ENCODE measurements at places on chromosomes 1 and 21.

GRCh38 chr1:69967245-69967766 is 238.1 kb downstream of the LRRC40 start:
- no peak for DNase-seq

GRCh38 chr1:104780470-104781078 is 1030.9 kb downstream of the AMY1C start:
- DNase-seq: peak; percentile 56

DNA sequence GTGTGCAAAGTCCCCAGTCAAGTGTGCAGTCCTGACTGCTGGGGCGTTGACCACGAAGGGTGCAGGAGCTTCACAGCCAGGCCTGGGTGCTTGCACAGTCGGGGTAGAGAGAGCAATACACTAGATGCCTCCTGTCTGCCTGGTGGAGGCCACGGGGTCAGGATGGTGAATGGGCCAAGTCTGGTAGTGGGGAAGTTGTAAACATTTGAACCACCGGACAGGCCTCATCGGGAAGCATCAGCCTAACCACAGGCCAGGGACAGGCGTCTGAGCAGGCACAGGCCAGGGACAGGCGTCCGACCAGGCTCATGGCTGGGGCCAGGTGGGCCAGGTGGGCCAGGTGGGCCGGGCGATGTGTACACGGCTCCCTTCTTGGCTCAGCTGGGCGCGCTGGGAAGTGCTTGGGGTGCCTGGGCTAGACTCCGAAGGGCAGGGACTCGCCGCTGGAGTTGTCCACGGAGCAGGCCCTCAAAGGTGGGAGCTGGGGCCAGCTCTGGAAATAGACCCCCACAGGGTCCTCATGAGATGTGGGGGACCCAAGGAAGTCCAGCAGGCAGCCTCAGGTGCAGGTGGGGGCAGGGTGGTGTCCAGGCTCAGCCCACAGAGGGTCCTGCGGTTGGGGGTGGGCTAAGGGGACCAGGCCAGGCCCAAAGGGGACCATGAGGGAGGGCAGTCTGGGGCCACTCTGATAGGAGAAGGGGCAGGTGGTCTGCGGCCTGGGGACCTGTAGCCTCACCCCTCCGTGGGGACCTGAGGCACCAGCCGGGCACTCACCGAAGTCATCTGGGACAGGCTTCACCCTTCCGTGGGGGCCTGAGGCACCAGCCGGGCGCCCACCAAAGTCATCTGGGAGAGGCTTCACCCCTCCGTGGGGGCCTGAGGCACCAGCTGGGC is 15.0 kb downstream of the COL6A1 start:
- DNase-seq: no peak

GRCh38 chr1:184270556-184270955 is 116.3 kb upstream of the C1orf21 start:
- no peak for DNase-seq

GRCh38 chr1:1024771-1025699 is 5.1 kb downstream of the AGRN start:
- DNase-seq: no peak

- peak; percentile 29 for DNase-seq
Measured at GRCh38 chr1:207335695-207336363, 14.4 kb downstream of the CD55 start.

DNA sequence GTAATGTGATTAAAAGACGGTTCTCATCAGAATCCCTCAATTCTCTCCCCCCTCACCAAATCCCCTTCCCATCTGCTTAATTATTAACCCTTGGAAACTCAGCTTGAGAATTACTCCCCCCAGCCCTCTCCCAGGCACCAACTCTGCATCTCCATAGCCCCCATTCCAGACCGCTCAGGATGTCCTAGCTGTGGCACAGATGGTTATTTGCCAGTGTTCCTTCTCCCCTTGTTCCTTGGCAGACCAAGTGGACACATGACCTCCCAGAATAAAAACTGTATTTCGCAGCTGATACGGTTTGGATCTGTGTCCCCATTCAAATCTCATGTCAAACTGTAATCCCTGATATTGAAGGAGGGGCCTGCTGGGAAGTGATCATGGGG is 14.6 kb downstream of the HENMT1 start:
- DNase-seq: no peak

DNA sequence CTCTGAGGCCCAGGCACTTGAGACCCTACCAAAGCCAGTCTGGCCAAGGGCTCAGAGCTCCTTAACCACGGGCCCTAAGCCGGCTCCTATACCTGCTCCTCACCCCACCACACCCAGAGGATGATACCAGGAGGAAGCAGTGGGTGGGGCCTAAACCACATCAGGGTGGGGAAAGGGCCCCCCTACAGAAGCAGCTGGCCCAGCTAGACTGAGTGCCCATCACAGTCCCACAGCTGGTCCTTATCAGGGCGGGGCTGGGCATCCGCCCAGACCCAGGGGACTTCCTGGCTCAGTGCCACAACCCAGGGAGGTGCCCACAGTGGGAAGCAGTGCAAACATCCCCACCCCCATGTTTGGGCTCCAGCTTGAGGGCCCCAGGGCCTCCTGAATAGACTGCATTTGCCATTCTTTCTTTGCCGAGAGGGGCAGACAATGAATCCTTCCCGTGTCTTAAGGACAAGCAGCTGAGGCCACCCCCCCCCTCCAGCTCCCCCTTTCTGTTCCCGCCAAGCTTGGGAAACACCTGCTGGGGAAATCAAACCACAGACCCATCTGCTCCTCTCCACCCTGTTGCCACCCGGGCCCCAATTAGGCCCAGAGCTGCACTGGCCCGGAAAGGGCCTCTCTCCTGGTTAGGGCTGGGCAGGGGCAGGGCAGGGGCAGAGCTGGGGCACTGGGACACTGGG is 6.2 kb downstream of the E2F2 start:
- DNase-seq: peak; percentile 67

DNA sequence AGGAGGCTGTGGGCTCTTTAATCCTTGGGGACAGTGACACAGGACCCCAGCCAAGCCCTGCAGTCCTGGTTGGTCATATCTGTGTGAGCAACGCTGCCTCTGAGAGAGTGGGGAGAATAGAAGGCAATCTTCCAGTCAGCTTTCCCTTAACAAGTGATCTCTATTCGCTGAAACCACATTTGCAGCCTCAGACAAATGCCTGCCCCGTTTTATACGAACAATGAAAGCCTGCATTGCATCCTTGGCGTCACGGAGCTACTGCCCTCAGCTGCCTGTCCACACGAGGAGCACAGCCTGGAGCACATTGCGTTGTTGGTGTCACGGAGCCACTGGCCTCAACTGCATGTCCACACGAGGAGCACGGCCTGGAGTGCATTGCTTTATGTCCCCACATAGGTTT is 150.2 kb upstream of the ARHGEF16 start:
- no peak for DNase-seq

GRCh38 chr1:159985473-159985872 is 31.4 kb upstream of the SLAMF9 start:
- DNase-seq: no peak

- no peak for DNase-seq
Measured at GRCh38 chr1:96837057-96837780, 115.6 kb downstream of the PTBP2 start.

DNA sequence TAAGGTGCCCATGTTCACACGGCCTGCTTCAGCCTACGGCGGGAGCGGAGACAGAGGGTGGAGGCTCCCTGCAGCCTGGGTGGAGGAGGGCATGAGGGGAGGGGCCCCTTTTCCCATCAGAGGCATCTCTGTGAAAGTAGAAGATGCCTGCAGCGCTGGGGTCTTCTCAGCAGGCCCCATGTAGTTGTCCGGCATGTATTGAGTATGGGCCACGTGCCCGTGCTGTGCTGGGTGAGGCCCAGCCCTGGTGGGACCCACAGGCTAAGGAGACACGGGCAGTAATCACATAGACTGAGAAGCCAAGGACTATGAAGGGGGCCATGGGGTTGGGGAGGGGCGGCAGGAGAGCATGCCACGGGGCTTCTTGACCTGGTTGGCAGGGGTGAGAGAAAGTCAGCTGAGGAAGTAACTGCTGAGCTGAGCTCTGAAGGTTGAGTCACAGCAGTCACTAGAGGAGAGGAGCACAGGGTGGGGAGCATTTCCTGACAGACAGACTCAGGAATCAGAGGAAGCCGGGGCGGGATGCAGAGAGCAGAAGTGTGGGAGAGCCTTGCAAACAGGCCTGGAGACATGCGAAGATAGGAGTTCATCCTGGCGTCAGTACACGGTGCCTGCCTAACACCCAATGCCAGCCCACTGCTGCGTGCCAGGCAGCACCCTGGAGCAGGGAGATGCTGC is 21.6 kb downstream of the PSEN2 start:
- DNase-seq: no peak

DNA sequence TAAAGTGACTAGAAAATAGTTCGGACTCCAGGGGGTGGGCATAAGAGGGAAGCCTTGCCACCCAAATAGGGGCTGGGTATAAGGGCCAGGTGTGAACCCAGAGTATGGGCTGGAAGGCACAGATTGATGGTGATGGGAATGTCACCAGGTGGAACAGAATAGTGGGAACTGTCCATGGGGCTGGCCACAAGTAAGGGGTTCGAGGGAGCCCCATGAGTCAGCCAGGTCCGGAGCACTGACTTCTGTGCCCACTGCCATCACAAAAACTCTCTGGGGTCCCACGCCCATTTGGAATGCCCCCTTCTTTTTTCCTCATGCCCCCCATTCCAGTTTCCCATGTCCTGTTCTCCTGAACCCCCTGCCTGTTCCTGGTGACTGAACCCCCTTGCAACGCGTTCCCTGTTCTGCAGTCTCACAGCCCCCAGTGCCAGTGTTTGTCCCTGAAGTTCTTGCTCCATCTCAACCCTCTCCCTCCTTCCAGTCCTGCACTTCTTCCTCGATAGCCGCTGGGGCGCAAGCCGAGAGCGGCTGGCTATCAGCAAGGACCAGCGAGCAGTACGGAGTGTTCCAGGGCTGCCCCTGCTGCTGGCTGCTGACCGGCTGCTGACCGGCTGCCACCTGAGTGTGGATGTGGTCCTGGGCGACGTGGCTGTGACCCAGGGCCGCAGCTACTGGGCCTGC is 7.9 kb downstream of the TRIM46 start:
- no peak for DNase-seq

GRCh38 chr1:182120411-182121258 is 59.1 kb upstream of the ZNF648 start:
- no peak for DNase-seq

DNA sequence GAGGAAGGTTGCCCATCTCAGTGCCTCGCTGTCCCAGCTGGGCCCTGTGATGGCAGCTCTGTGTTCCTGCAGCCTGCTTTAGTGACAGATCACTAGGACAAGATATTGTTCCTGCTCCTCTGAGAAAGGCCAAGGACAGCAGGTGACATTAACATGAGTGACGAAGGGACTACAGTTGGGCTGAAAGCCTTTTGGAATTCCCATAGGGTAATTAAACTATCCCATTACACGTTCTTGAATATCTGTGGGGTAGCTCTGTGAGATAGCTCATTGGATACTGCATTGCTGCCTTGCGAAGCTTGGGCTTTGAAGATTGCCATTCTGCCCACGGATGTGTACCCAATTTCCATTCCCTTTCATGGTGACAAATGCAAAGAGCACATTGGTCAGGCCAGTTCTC is 78.2 kb upstream of the COA6 start:
- DNase-seq: no peak

- DNase-seq: no peak
Measured at GRCh38 chr21:31370893-31371544, 27.0 kb upstream of the TIAM1 start.

- no peak for DNase-seq
Measured at GRCh38 chr21:34649400-34649799, 19.4 kb upstream of the CLIC6 start.

GRCh38 chr1:211797994-211798393 is 32.6 kb downstream of the LPGAT1 start:
- no peak for DNase-seq

DNA sequence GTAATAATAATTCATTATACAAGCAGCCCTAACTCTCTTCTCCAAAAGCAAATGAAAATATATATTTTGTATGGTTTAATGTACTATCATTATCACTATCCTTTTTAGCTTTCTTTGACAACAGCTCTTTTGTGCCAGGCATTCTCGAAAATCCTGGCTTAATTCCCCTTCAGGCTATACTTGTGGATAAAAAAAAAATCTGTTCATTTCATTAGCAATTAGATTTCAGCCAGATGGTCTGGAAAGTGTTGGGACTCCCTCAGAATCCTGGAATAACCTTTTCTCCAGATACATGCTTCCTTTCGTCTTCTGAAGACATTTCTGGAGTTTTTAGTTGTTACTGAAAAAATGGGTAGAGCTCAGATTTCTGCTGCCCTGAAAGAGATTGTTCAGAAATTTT is 83.4 kb upstream of the PLPPR4 start:
- DNase-seq: no peak

DNA sequence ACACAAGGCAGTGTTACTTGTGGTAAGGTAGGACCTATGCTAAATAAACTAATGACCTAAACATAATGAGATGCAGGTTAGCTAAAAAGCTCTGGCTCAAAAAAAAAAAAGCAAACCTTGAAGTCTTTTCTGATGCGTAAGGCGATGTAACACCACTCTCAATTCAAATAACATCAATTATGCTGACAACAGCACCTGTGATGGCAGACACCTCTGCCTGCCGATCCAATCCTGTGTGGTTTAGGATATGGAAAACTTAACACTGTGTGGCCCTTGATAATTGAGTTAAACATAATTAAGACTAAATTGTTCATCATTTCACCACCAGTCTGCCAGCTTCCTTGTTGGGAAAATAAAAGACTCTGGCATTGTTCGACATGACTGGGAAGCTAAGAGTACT is 9.1 kb downstream of the RPAP2 start:
- no peak for DNase-seq

DNA sequence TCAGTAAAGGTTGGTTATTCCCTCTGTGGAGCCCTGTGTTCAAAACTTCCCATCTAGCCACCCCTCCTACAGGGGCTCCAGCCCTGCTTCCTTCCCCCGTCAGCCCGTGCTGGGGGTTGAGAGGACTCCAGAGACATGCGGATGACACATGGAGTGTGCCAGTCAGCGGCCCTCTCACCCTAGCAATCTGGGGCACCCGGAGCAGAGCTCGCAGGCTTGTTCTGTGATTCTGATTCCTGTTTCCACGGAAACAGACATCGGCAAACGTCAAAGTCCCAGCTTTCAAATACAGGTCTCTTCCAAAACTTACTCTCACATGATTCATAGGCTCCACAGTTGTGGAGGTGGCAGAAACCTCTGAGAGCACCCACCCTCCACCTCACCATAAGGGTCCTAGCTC is 9.8 kb upstream of the SSBP3 start:
- no peak for DNase-seq
